Left ventricle myocardium inferior (tissue), 1 donor: ENCODE measurements at places on chromosomes 11 and 22. TPM values are rescaled to one million over a fixed set of nuclear protein-coding genes. Genes with fewer than 3 reads are reported as not detected.

The CNTF gene
- total RNA-seq: 0.93 TPM

The RAB38 gene
- total RNA-seq: 0.44 TPM

The MLC1 gene
- 0.66 TPM for total RNA-seq

The OR52B4 gene
- total RNA-seq: not detected

The CDHR5 gene
- not detected for total RNA-seq

The DCDC1 gene
- total RNA-seq: not detected

The UBQLN3 gene
- total RNA-seq: 0.14 TPM

The RIMBP3B gene
- total RNA-seq: not detected

The NXPE4 gene
- total RNA-seq: not detected

The MS4A14 gene
- total RNA-seq: 1.1 TPM

The CAPN5 gene
- total RNA-seq: 2.3 TPM
